Stimulated activated CD8-positive, alpha-beta memory T cell treated with anti-CD3 and anti-CD28 coated beads, Interleukin-7, amount 100 ng/mL, for 1 hour (primary cell): ENCODE measurements at places on chromosomes 11 and 22.

- no peak for DNase-seq
Measured at GRCh38 chr11:120890609-120891320, 133.1 kb upstream of the TBCEL start.

DNA sequence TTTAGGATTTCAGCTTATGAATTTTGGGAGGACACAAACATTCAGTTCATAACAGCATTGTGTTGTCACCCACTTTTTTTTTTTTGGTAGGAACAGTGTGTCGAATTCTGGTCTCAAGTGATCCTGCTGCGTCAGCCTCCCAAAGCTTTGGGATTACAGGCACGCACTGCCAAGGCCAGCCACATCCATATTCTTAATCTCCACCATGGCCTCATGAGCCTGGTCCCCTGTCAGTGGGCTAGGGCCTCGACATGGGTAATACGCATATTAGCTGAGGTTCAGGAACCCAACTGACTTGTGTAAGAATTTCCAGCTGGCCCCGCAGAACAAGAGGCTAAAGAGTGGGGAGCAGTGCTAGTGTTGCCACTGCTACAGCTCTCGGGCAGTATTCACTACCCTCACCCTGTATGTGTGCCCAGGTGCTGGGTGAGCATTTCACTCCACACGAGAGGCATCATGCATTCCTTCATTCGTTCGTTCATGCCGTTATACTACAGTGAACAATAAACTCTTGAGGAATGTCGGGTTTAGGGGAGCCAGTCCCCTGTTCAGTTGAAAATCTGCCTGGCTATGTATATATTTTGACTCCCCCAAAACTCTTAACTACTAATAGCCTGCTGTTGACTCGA, 5.2 kb upstream of the VPREB1 start:
- DNase-seq = no peak

GRCh38 chr11:1501421-1502167, 15.0 kb upstream of the MOB2 start:
- DNase-seq = no peak

DNA sequence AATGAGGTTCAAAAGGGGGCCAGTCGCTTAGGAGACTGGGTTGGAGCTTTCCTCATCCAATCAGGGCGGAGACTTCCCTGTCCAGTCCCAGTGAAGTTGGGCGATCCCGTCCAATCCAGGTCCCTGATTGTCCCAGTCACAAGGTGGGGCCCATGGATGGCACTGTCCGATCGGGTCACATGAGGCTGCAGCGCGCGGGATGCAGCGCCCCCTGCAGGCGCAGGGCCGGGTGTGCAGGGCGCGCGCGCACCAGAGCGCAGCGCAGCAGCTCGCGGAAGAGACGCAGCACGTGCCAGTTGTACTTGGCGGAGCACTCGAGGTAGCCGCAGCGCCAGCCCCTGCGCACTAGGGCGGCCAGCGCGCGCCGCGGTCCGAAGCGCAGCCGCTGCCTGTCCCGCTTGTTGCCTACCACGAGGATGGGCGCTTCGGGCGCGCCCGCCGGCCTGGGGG, 2.3 kb downstream of the RASL10A start:
- DNase-seq = no peak

DNA sequence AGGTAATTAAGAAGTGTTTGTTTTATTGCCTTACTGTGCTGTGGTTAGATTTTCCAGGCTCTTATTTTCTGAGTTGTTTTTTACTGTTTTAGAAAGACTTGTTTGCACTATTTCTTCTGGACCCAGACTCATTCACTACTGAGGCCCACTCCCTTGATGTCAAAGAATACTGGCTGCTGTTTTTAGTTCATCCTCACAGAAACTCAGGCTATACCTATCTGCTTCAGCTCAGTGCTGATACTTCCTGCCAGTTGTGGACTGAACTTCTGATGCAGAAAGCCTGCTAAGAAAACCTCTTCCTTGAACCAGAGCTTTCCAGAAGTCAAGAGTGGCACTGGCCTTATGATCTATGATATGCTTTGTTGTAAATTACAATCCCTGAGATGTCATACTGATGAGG, 15.9 kb upstream of the PIK3IP1 start:
- no peak for DNase-seq

GRCh38 chr11:120391854-120392253, 55.6 kb downstream of the ARHGEF12 start:
- DNase-seq = no peak

GRCh38 chr11:26247340-26247739, 84.6 kb upstream of the ANO3 start:
- no peak for DNase-seq

- DNase-seq = no peak
Measured at GRCh38 chr11:68974421-68975194, 6.2 kb downstream of the MRGPRD start.

DNA sequence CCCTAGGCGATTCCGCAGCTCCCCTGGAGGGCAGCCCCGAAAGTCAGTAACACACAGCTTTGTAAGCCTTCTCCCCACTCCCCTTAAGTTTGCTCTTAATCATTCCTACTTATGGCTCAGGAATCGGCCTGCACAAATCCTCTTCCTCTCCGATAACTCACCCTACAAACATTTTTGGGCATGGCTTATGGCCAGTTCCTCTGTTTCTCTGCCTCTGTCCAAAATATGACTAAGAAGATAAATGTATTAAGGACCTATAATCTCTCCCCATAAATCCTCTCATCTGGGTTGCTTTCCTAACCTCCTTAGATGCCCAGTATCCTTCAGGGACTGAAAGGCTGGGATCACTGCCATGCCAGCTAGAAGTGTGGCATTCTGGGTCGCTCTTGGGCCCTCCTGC, 41.0 kb downstream of the PAMR1 start:
- DNase-seq = no peak

DNA sequence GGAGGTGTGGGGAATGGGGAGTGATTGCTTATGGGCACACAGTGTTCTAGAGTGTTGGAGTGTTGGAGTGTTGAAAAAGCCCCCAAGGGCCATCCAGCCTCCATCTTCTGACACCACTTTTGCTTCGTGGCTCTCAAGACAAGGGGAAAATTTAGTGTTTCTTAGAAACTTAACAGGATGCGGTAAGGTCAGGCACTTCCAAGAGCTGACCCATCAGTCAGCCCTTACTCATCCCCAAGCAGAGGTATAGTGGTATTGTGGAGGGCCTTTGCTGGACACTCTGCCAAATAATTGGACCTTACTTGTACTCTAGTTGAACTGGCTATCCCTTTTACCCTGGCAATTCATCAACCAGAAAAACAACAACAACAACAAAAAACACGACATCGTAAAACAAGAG, 14.8 kb upstream of the ALDH3B2 start:
- no peak for DNase-seq

DNA sequence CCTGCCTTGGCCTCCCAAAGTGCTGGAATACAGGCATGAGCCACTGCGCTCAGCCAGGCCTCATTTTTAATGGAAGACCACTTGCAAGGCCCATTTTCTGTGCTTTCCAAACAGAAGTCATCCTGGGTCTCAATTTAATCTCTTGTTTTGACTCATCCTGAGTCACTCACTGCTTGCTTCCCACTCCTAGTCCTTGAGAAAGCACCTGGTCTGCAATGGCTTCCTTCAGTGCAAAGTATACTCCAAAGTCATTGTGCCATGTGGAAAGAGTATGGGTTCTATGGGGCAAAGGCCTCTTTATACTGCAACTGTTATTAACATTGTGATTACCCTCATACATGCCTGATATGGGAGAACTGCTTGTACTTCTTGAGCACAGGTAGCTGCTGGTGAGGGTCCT, 18.3 kb upstream of the SLC5A1 start:
- no peak for DNase-seq

DNA sequence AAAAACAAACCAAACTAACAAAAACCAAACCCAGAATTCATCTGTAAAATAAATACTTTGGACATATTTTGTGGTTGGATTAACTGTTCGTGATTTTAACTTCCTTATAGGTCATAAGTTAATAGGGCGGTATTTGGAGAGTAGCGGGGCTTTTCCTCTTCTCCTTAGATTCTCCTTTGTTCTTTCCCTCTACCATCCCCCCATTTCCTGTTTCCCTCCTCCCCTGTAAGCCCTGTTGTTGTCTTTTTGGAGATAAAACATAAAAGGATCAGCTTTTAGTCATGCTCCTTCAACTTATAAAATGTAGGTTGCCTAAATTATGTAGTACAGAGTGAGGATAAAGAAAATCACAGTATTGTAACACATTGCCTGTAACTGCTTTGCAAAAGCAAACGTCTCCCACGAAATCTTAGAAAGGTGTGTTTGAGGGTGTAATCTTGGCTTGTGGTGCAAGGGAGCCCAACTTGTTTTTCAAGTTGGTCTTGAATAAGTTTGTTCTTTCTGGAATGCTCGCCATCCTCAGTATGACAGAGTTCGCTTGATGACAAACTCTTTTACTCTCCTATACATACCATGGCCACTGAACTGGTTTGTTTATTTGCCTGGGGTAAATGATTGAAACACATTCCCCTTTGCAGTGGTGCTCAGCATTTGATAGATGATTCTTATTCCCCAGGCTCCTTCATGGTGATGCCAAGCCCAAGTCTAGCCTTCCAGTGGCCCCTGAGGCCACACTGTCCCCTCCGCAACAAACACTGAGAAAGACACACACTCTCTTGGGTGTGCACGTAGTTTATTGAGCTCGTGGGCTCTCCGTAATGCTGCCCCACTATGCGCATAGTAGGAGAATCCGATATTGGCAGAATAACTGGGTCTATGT, 49.4 kb downstream of the TEAD1 start:
- no peak for DNase-seq

GRCh38 chr11:104051778-104052177, 15.3 kb downstream of the DDI1 start:
- DNase-seq = no peak

DNA sequence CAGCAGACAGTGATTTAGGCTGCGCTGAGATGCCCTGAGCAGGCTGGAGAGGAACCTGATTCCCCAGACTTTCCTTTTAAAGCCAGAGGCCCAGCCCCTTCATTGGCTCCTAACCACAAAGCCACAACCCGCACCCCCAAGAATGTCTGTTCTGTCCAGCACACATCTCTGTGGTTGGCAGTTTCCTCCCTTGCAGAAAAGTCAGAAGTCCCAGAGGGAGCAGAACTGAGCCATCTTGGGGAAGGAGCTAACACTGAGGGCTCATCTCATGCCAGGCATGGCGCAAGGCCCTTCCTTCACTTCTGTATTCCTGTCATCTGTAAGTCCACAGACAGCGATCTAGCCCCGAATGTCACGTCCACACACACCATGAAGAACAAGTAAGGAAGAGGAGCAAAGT, 97.1 kb upstream of the SYT13 start:
- no peak for DNase-seq

- no peak for DNase-seq
Measured at GRCh38 chr11:41005986-41006385, 453.5 kb downstream of the LRRC4C start.

GRCh38 chr11:64449381-64450167, 90.6 kb downstream of the RPS6KA4 start:
- DNase-seq = peak; percentile 37

DNA sequence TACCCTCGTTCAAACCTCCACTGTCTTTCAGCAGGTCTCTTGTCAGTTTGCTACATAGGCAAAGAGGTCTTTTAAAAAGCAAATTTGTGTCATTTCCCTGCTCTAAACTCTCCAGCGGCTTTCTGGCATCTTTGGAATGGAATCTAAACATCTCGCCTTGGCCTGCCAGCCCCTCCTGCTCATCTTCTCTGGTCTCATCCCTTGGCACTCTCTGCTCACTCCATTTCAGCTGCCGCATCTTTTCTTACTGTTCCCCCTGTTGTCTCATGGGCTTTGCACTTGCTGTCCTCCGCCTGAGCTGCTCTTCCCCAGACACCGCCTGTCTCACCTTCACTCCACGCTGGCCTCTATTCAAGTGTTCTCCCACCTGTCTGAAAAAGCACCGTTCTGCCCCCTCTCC, 46.6 kb downstream of the BMAL1 start:
- no peak for DNase-seq

GRCh38 chr11:34345540-34345876, 12.3 kb downstream of the ABTB2 start:
- no peak for DNase-seq

DNA sequence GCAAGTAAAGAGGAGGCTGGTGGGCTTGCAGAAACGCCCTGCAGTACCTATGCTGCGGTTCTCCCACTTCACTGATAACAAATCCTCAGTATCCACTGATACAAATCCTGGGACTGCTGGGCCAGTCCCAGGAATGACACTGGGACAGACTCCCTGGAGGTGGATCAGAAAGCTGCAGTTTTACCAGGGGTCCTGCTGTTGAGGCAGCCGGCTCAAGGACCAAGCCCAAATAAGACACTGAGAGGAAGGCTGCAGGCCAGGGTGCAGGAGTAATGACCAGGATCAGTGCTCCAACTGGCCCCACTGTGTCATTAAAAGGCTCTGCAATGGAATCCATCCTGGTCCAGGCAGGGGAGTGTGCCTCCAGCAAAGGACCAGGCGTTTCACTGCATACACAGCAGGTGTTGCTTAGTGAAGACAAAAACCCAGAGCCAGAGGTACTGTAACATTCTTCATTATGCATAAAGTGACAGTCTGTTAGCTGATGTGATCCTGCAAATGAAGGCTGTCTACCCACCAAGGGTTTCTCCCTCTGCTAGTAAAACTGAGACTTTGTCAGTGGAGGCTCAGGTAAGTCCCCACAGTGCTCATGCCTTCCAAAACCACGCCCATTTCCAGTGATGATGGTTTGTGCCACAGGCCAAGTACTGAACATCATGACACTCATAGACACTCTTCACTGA, 1.4 kb upstream of the C22orf39 start:
- DNase-seq = no peak

- DNase-seq = no peak
Measured at GRCh38 chr11:27395556-27396258, 32.7 kb upstream of the CCDC34 start.

DNA sequence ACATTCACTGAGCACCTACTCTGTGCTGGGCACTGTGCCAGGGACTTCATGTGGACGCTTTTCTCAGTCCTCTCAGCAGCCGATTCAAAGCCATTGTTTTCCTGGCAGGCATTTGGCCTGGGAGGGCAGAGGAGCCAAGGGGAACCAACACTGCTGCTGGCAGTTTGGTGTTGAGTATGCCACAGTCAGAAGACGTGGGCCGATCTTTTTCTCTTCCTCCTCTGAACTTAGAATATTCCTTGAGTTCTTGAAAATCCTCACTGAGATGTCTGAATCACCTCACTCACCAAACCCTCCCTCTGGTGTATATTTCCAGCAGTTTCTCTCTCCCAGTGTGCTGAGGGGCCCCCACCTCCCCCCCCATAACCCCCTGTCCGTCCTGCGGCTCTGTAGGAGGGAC, 114.5 kb upstream of the CRYBB3 start:
- DNase-seq = no peak

GRCh38 chr22:39589875-39590274, 19.3 kb downstream of the CACNA1I start:
- DNase-seq = no peak

- no peak for DNase-seq
Measured at GRCh38 chr11:126355926-126356897, 726 bp downstream of the ST3GAL4 start.

GRCh38 chr22:49302530-49302929, 525.1 kb downstream of the BRD1 start:
- DNase-seq = no peak

GRCh38 chr11:77413850-77414460, 59.9 kb downstream of the PAK1 start:
- no peak for DNase-seq
